Ascending aorta (tissue), 2 donors: ENCODE measurements at places on chromosomes 7 and 10. TPM values are rescaled to one million over a fixed set of nuclear protein-coding genes. Genes with fewer than 3 reads are reported as not detected.

The GSTK1 gene
- 174 TPM for total RNA-seq

DNA sequence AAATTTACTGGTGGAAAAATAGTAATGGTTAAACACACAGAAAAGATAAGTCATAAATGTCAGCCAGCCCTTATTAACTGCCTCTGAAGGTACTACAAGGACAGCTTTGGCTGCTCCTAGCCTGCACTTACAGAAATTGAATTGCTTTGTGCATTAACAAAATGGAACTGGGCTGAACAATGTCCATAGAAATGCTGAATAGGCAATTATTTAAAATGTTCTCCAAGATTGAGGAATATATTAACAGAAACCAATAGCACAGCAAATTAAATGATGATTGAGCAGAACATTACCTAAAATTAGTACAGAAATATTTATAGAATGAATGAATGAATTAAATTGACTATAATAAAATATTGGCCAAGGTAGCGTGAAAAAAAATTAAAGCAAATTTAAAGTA, 42.4 kb upstream of the AGMO start:
- no peaks in the 10 kb centered on the region for H3K36me3 ChIP-seq
- DNase-seq, result no peak
- H3K4me3 ChIP-seq, result no peak overlapping the region
- no peaks in the 10 kb centered on the region for H3K27me3 ChIP-seq
- no peaks in the 10 kb centered on the region for H3K4me1 ChIP-seq

DNA sequence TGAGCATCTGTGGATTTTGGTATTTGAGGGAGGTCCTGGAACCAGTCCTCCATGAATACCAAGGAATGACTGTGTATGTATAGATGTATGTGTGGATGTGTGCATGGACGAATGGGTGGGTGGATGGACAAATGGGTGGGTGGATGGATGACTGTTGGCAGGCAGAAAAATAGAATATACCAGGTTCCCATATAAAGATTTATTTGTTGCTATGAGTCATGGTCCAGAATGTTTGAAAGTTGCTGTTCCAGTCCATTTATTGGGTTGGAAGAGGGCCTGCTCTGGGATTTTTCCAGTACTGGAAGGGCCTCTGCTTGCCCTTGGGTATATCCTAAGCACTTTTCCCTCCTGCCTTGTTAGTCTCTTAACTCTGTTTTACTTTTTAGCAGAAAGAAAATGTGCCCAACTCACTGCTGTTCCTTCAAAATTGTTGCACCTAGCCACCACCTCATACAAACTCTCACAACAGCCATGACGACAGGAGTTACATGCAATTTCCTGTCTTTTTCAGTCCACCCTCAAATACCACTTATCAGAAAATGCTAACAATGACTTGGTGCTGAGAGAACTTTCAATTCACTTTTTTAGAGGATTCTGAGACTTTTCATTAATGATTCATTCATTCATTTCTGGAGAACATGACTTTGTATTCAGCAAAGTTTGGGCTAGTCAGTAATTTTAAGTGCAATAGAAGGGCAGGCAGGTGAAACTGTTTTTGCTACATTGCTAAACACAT, 108.1 kb downstream of the EEPD1 start:
- no peak overlapping the region for H3K4me3 ChIP-seq
- no peaks in the 10 kb centered on the region for H3K27me3 ChIP-seq
- H3K4me1 ChIP-seq, result peaks cover 30% of the 10 kb centered on the region
- no peak overlapping the region for H3K27ac ChIP-seq

GRCh38 chr10:101000915-101001658, 1.5 kb downstream of the LZTS2 start:
- H3K27me3 ChIP-seq, result no peaks in the 10 kb centered on the region
- H3K4me3 ChIP-seq, result peak overlapping the region; percentile 92
- peak overlapping the region; percentile 100 for H3K27ac ChIP-seq

The SCART1 gene
- total RNA-seq, result 4.8 TPM

DNA sequence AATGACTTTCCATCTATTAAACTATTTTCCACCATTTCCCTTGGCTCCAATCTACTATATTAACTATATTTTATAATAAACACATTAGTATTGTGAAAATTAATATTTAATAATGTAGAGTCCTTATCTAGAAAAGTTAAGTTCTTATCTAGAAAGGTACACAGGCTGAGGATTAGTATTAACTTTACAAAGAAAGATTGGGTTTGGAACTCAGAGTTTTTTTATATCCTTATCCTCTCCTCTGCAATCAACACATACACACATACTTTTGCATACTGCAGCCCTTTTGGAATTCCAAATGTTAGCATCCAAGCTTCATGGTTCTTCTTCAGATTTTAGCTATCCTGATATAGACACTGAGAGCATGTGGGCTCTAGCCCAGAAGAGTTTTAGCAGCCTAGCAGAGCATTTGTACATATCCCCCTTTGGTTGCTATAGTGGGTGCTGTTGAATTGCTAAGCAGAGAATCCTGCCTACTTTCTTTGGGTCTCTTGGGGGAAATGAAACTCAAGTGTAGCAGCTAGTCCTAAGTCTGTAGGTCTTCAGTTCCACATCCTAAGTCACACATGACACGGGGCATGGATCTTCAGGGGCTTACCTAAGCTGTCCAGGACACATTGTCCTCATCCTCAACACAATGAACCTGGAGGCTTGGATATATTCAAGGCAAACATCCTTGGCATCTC, 874.6 kb downstream of the LRMDA start:
- H3K27ac ChIP-seq, result no peak overlapping the region
- peaks cover 21% of the 10 kb centered on the region for H3K4me1 ChIP-seq
- no peaks in the 10 kb centered on the region for H3K27me3 ChIP-seq
- H3K36me3 ChIP-seq, result no peaks in the 10 kb centered on the region
- H3K4me3 ChIP-seq, result no peak overlapping the region
- DNase-seq, result no peak

The RAB19 gene
- not detected for total RNA-seq

GRCh38 chr10:24307696-24308485, 99.0 kb downstream of the KIAA1217 start:
- H3K36me3 ChIP-seq, result no peaks in the 10 kb centered on the region
- DNase-seq, result no peak
- H3K4me3 ChIP-seq, result no peak overlapping the region
- peak overlapping the region; percentile 61 for H3K27ac ChIP-seq
- H3K27me3 ChIP-seq, result no peaks in the 10 kb centered on the region

The MBL2 gene
- total RNA-seq, result not detected

The CUBN gene
- total RNA-seq, result 6.8 TPM

The SEMA3A gene
- total RNA-seq, result 0.75 TPM

DNA sequence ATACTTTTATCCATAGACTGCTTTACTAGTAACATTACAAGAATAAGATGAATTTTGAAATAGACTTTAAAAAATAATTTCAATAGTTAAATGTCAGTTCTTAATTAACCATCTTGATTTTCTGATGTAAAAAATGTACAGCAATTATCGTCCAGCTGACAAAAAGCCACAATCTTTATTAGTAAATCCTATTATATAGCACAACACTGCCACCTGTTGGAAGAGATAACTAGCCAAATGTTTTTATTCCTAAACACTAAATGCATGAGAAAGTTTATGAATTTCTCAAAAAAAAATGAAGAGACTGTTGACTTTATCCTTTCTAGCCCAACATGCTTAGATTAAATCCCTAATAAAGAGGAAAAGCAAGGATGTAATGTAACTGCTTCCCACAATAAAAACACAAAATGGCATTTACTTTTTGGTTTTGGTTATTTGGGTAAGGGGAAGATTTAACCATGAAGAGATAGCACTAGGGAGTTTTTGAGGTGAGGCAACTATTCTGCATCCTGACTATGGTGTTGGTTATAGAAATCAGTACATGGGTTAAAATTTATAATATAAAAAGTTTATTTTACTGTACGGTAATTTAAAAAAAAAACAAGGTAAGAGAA, 8.0 kb downstream of the COA1 start:
- H3K36me3 ChIP-seq, result no peaks in the 10 kb centered on the region
- H3K4me1 ChIP-seq, result no peaks in the 10 kb centered on the region
- no peak overlapping the region for H3K4me3 ChIP-seq
- no peak for DNase-seq
- H3K27ac ChIP-seq, result no peak overlapping the region

- DNase-seq, result no peak
- H3K36me3 ChIP-seq, result no peaks in the 10 kb centered on the region
- H3K27ac ChIP-seq, result no peak overlapping the region
- H3K4me3 ChIP-seq, result no peak overlapping the region
- no peaks in the 10 kb centered on the region for H3K27me3 ChIP-seq
These were observed 51.1 kb upstream of the OPN4 start for GRCh38 chr10:86603256-86603655.

The TACR2 gene
- not detected for total RNA-seq

- no peaks in the 10 kb centered on the region for H3K27me3 ChIP-seq
- H3K4me3 ChIP-seq, result no peak overlapping the region
- no peaks in the 10 kb centered on the region for H3K4me1 ChIP-seq
- no peak overlapping the region for H3K27ac ChIP-seq
- DNase-seq, result no peak
- no peaks in the 10 kb centered on the region for H3K36me3 ChIP-seq
These were observed 48.1 kb downstream of the OSBPL3 start for GRCh38 chr7:24931844-24932243.

The ABCB4 gene
- total RNA-seq, result not detected

The MTURN gene
- 40.9 TPM for total RNA-seq

The POLL gene
- 17.1 TPM for total RNA-seq

DNA sequence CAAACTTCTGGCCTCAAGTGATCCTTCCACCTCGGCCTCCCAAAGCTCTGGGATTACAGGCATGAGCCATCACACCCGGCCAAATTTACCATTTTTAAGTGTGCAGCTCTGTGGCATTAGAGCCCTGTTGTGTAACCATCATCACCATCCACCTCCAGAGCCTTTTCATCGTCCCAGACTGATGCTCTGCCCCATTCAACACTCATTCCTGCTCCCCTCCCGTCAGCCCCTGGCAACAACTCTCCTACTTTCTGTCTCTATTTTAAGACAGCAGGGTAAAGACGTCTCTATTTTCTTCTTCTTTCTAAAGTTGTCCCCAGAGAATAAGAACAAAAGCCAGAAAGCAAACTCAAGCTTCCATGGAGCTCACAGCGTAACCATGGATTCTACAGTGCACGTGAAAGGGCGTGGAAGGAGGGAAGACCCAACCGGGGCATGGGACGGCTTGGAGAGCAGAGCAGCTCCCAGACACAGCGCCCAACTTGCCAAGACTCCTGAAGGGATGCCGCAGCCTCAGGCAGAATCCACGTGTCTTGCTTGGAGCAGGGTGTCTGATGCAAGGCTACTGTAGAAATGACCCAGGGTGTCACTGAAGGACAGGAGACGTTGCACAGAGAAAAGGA, 42.7 kb upstream of the PITRM1 start:
- H3K4me1 ChIP-seq, result no peaks in the 10 kb centered on the region
- no peak for DNase-seq
- no peaks in the 10 kb centered on the region for H3K36me3 ChIP-seq
- no peaks in the 10 kb centered on the region for H3K27me3 ChIP-seq
- H3K4me3 ChIP-seq, result no peak overlapping the region
- H3K27ac ChIP-seq, result no peak overlapping the region

- H3K4me3 ChIP-seq, result peak within 1 kb of the TSS; percentile 61
- DNase-seq, result no peak
- no peak within 1 kb of the TSS for H3K27ac ChIP-seq
- H3K36me3 ChIP-seq, result no peaks in the 10 kb centered on the region
- peaks cover 2% of the 10 kb centered on the region for H3K4me1 ChIP-seq
These were observed at the start of gene MNX1 for GRCh38 chr7:157010588-157011332. MNX1 (minus strand) TSS chr7:157010663; CDS start chr7:157010350, 313 bp downstream.

DNA sequence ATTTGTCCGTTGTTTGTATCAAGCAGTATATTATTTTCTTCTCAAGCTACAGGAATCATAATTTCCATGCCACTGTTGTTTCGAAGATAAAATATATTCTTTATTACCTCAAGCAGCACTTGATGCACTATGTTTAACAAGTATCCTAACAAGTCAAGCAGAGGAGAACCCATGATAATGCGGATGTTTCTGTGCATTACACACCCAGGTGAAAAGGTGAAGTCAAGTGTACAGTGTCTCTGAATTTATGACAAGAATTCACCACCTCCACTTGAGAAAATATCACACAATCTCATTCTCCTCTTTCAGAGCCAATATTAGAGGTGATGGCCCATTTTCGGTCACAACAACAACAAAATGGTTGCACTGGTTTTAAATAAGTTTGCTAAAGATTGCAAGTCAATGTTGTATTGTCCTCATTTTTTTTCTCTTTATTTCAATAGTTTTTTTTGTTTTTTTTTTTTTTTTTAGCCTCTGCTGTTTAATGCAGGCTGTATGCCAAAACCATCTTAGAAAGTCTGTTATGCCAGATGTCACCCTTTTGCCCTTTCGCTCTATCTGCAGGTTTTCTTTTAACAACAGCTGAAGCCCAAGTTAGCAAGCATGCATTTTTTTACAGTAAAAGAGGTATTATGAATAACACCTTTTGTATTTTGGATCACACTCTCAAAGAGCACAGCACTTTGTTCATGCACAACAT, 568.7 kb upstream of the LRRN3 start:
- H3K36me3 ChIP-seq, result no peaks in the 10 kb centered on the region
- H3K27me3 ChIP-seq, result no peaks in the 10 kb centered on the region
- no peak overlapping the region for H3K27ac ChIP-seq
- no peak for DNase-seq

The FEZF1 gene
- total RNA-seq, result not detected

The CYP2C19 gene
- not detected for total RNA-seq

DNA sequence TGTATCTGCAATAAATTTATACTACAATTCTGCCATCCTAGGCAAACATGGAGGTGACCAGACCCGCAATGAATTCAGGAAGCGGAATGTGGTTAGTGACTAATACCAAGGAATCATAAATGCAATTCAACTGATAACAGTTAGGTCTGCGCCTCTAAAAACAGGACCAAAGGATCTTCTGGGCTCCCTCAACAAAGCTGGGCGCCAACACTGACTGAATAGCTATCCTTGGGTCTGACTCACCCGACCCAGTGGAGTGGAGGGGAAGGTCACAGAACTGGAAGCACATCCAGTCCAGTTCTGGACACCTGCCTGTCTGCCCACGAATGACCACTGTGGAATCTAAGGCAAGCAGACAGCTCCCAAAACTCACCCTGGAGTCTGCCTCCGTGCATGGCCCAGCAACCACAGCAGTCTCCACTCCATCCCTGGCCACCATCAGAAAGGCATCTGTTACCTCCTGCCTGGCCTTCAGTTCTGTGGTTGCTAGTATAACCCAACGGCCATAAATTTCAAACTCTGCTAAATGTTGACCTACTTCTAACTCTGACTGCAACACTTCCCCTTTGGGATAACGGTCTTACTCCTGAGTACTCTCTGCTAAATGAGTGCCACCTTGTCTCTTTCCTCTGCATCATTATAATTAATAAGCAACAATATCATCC, 43.0 kb upstream of the DLX6 start:
- no peak overlapping the region for H3K4me3 ChIP-seq
- no peak for DNase-seq
- H3K4me1 ChIP-seq, result no peaks in the 10 kb centered on the region
- no peak overlapping the region for H3K27ac ChIP-seq

DNA sequence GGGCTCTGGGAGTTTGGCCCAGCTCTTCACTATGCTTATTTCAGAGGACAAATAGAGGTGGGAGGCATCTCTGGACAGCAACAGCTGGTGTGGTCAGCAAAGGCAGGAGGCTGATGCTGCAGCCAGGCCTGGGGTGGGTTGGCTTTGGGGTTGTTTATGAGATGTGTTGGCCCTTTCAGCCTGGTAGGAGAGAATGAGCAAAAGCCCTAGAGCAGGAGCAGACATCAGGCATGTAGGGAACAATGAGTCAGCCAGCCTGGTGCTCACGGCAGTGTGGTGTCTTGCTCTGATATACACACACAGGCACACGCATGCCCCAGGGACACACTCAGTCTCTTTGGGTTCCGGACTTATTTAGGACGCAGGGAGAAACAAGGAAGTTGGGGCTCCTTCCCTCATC, 157.1 kb downstream of the PRKCQ start:
- no peaks in the 10 kb centered on the region for H3K36me3 ChIP-seq
- no peaks in the 10 kb centered on the region for H3K4me1 ChIP-seq
- no peaks in the 10 kb centered on the region for H3K27me3 ChIP-seq
- no peak for DNase-seq
